ENCODE measurements at places on chromosomes 5 and 9. TPM values are rescaled to one million over a fixed set of nuclear protein-coding genes. Genes with fewer than 3 reads are reported as not detected.

ADAMTS13 gene
- 0.36 TPM for total RNA-seq

OR1Q1 gene
- not detected for total RNA-seq

PCDHGA1 gene
- total RNA-seq: 0.34 TPM

OTP gene
- total RNA-seq: 0.07 TPM

LRRC19 gene
- not detected for total RNA-seq

F12 gene
- 21.8 TPM for total RNA-seq

PCDHGB1 gene
- 2.1 TPM for total RNA-seq

PCDHB2 gene
- 4.1 TPM for total RNA-seq

GFI1B gene
- not detected for total RNA-seq

TICAM2 gene
- 1.0 TPM for total RNA-seq

PPP2R2B gene
- 0.15 TPM for total RNA-seq

CEL gene
- 0.58 TPM for total RNA-seq

TBC1D9B gene
- 56.1 TPM for total RNA-seq

TGFBR1 gene
- total RNA-seq: 31.0 TPM

GNA14 gene
- total RNA-seq: not detected

THBS4 gene
- 0.14 TPM for total RNA-seq

DMRT3 gene
- not detected for total RNA-seq

GABRA1 gene
- not detected for total RNA-seq

MYORG gene
- 4.2 TPM for total RNA-seq

ADRB2 gene
- total RNA-seq: 0.58 TPM

FBXL7 gene
- total RNA-seq: 1.6 TPM

MEF2C gene
- not detected for total RNA-seq

PCDHB4 gene
- total RNA-seq: 0.05 TPM

PCDHGA7 gene
- total RNA-seq: 0.78 TPM

FABP6 gene
- 0.87 TPM for total RNA-seq

TMEM252 gene
- not detected for total RNA-seq

TRAF1 gene
- 8.1 TPM for total RNA-seq

S1PR3 gene
- 32.4 TPM for total RNA-seq
